ENCODE measurements at places on chromosomes 5 and 9.

GRCh38 chr5:62608529-62609511 is 30.2 kb downstream of the LRRC70 start:
- DNase-seq = no peak
- no peak overlapping the region for H3K27ac ChIP-seq
- H3K4me1 ChIP-seq = peaks cover 5% of the 10 kb centered on the region

GRCh38 chr5:59180515-59180914 is 597.6 kb downstream of the RAB3C start:
- H3K36me3 ChIP-seq = peaks cover 6% of the 10 kb centered on the region
- H3K4me3 ChIP-seq = no peak overlapping the region
- H3K27ac ChIP-seq = no peak overlapping the region
- no peaks in the 10 kb centered on the region for H3K27me3 ChIP-seq

DNA sequence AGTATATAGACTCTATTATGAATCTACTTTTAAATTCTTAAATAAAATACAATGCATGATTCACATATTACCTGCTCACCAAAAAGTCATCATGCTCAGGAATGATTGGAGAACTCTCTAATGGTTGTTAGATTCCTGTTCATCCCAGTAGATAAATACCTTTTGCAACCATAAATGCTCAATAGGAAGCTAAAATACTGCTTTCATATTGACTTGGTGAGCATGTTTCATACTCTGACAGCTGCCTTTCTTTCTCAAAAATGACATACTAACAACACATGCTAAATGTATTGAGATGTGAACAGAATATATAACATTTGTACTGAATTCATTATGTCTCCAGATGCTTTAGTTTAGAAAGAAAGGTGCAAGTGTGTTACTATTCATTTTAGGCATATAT is 79.6 kb upstream of the SLCO6A1 start:
- no peaks in the 10 kb centered on the region for H3K36me3 ChIP-seq
- peaks cover 4% of the 10 kb centered on the region for H3K4me1 ChIP-seq
- DNase-seq = no peak
- H3K27ac ChIP-seq = no peak overlapping the region
- no peaks in the 10 kb centered on the region for H3K27me3 ChIP-seq

DNA sequence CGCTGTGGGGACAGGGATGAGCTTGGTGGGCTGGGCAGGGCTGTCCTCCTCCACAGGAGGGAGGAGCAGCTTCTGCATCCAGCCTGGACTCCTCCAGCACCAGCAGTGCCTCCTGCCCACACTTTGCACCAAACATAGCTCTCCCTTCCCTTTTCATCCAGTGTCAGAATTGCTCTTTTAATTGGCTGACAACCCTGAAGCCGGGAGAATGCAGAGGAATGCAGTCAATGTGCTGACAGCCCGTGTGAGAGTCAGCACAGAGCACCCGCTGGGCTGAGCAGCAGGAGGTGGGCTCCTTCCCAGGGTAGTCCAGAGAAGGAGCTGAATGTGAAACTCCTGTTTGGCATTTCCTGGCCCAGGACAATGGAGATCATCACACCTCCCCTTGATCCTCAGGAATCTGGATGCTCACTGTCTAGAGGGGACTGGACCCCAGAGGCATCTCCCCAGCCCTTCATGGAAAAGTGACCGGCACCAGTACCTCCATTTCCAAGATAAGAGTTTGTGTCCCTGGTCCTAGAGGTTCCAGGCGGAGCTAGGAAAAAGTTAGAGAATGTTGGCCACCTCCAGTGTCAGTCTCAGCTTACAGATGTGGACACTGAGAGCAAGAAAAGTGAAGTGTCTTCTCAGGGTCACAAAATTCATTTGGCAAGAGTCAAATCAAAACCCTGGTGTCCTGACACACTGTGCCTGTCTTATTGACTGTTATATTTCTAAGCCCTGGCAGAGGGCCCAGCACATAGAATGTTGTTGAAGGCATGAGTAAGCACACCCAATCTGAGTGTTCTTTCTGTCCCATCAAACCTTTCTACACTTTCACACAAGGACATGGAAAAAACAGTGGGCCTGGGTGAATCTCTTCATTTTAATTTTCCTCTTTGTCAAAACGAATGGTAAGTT is 202.1 kb downstream of the SNX18 start:
- no peak for DNase-seq
- H3K27me3 ChIP-seq = no peaks in the 10 kb centered on the region
- peaks cover 57% of the 10 kb centered on the region for H3K4me1 ChIP-seq
- H3K4me3 ChIP-seq = peak overlapping the region; percentile 34
- peaks cover 5% of the 10 kb centered on the region for H3K36me3 ChIP-seq

GRCh38 chr5:171492781-171493180 is 73.3 kb downstream of the FGF18 start:
- H3K27me3 ChIP-seq = peaks cover 5% of the 10 kb centered on the region
- no peak for DNase-seq
- peaks cover 29% of the 10 kb centered on the region for H3K4me1 ChIP-seq
- H3K27ac ChIP-seq = no peak overlapping the region
- H3K36me3 ChIP-seq = no peaks in the 10 kb centered on the region

DNA sequence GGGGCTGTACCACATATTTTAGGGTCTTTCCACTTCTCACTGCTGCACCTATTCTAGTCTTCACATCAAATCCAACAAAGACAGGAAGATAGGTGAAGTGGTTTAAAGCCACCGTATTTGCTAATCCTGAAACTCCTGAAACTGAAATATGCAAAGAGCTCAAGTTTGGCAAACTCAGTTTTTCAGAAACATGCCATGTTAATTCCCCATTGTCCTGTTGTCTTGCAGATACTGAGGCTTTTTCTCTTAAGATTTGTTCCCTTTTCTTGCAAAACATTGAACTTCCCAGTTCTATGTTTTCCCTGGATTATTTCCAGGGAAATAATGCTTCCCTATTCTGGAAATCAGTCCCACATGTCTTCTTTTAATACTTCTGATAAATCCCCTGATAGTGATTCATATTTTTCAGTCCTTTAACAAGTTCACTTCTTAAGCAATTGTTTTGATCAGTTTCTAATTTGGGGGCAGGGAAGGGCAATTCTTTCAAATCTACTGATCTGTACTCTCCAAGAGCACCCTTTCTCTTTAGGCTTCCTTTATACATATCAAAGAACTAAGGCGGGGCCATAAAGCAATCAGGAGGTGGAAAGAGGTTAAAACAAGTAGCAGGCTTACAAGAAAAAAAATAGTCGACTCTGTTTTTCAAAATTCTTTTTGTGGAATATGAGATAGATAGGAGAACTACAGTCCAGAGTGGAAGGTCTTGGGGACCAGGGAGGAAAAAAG is 648.5 kb downstream of the BNC2 start:
- H3K27ac ChIP-seq = no peak overlapping the region
- no peak for DNase-seq
- no peak overlapping the region for H3K4me3 ChIP-seq
- H3K36me3 ChIP-seq = peaks cover 6% of the 10 kb centered on the region
- no peaks in the 10 kb centered on the region for H3K27me3 ChIP-seq

GRCh38 chr5:124397317-124397716 is 349.1 kb downstream of the ZNF608 start:
- no peak overlapping the region for H3K4me3 ChIP-seq
- H3K27ac ChIP-seq = no peak overlapping the region
- H3K36me3 ChIP-seq = no peaks in the 10 kb centered on the region
- peaks cover 9% of the 10 kb centered on the region for H3K27me3 ChIP-seq
- no peak for DNase-seq

- H3K36me3 ChIP-seq = peaks cover 2% of the 10 kb centered on the region
- no peaks in the 10 kb centered on the region for H3K27me3 ChIP-seq
- no peak for DNase-seq
- H3K4me1 ChIP-seq = no peaks in the 10 kb centered on the region
- H3K27ac ChIP-seq = no peak overlapping the region
- H3K4me3 ChIP-seq = no peak overlapping the region
These were observed 111.1 kb upstream of the DPYSL3 start for GRCh38 chr5:147621016-147621415.

- no peaks in the 10 kb centered on the region for H3K36me3 ChIP-seq
- no peaks in the 10 kb centered on the region for H3K4me1 ChIP-seq
- no peaks in the 10 kb centered on the region for H3K27me3 ChIP-seq
- no peak overlapping the region for H3K27ac ChIP-seq
- DNase-seq = peak; percentile 33
- no peak overlapping the region for H3K4me3 ChIP-seq
These were observed 119.4 kb downstream of the CRB2 start for GRCh38 chr9:123475407-123475806.

- peaks cover 11% of the 10 kb centered on the region for H3K4me1 ChIP-seq
- no peaks in the 10 kb centered on the region for H3K27me3 ChIP-seq
These were observed 141.8 kb downstream of the DMXL1 start for GRCh38 chr5:119212676-119213075.

GRCh38 chr5:572398-573019 is 39.6 kb upstream of the CEP72 start:
- peaks cover 10% of the 10 kb centered on the region for H3K36me3 ChIP-seq
- DNase-seq = peak; percentile 18
- H3K27ac ChIP-seq = no peak overlapping the region

- no peak overlapping the region for H3K27ac ChIP-seq
- no peak overlapping the region for H3K4me3 ChIP-seq
- H3K36me3 ChIP-seq = no peaks in the 10 kb centered on the region
- DNase-seq = no peak
- no peaks in the 10 kb centered on the region for H3K4me1 ChIP-seq
- H3K27me3 ChIP-seq = peaks cover 3% of the 10 kb centered on the region
These were observed 78.0 kb downstream of the CACNA1B start for GRCh38 chr9:137955586-137955985.

DNA sequence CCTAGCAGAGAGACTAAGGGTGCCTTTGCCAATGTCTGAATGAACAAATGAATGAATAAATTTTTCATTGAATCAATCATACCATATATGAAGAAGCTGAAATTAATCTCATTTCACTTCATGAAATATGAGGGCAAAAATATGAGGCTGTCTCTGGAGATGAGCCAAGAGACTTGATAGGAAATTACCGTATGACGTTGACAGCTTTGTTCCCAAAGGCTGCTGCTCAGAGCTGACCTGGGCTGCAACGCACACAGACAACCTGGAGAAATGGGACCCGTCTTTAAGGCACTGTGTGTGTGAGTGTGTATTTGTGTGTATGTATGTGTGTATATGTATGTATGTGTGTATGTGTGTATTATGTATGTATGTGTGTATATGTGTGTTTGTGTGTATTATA is 226.1 kb downstream of the IRX2 start:
- no peaks in the 10 kb centered on the region for H3K36me3 ChIP-seq
- no peaks in the 10 kb centered on the region for H3K4me1 ChIP-seq
- H3K27me3 ChIP-seq = no peaks in the 10 kb centered on the region

GRCh38 chr5:140596321-140596741 is 31.7 kb downstream of the SLC35A4 start:
- no peak overlapping the region for H3K27ac ChIP-seq
- peaks cover 7% of the 10 kb centered on the region for H3K4me1 ChIP-seq
- H3K27me3 ChIP-seq = peaks cover 9% of the 10 kb centered on the region
- H3K4me3 ChIP-seq = no peak overlapping the region

DNA sequence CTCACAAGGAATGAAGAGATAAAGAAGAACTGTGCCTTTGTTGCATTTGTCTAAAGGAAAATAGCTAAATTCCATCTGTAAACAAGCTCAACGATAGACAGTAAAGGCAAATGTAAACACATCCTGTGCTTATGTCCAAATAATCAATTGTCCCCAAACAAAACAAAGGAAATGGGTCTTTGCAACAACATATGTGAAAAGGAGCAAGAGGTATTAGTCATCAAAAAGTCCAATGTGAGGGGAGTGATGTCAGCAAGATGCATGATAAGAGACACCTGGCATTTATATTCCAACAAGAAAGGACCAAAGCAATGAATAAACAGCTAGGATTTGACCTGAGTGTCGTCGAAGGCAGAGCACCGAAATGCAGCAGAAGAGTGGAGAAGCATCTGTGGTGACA is 209.1 kb downstream of the ASTN2 start:
- H3K4me1 ChIP-seq = no peaks in the 10 kb centered on the region
- no peaks in the 10 kb centered on the region for H3K27me3 ChIP-seq
- H3K27ac ChIP-seq = no peak overlapping the region
- DNase-seq = no peak

GRCh38 chr5:43298443-43298842 is 14.8 kb downstream of the HMGCS1 start:
- no peak overlapping the region for H3K4me3 ChIP-seq
- no peaks in the 10 kb centered on the region for H3K27me3 ChIP-seq
- no peak overlapping the region for H3K27ac ChIP-seq
- peaks cover 40% of the 10 kb centered on the region for H3K4me1 ChIP-seq
- no peak for DNase-seq

- H3K27me3 ChIP-seq = peaks cover 11% of the 10 kb centered on the region
- H3K36me3 ChIP-seq = no peaks in the 10 kb centered on the region
- no peak for DNase-seq
- H3K4me1 ChIP-seq = no peaks in the 10 kb centered on the region
- H3K27ac ChIP-seq = no peak overlapping the region
These were observed 10.9 kb upstream of the PCDHB1 start for GRCh38 chr5:141040093-141040770.

- peak; percentile 88 for DNase-seq
- no peaks in the 10 kb centered on the region for H3K4me1 ChIP-seq
- no peak overlapping the region for H3K27ac ChIP-seq
These were observed 54.4 kb downstream of the MRPL36 start for GRCh38 chr5:1745123-1745795.

DNA sequence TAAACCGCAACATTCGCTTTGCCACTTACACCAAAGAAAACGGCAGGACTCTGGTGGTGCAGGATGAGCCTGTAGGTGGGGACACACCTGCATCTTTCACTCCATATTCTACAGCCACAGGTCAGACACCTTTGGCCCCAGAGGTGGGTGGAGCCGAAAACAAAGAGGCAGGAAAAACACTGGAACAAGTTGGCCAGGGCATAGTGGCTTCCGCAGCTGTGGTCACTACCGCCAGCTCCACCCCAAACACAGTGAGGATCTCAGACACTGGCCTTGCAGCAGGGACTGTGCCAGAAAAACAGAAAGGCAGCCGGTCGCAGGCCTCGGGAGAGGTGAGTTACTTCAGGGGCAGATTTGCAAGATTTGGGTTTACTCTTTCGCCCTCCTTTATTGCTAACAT is 33.8 kb downstream of the KDM3B start:
- H3K36me3 ChIP-seq = peaks cover 34% of the 10 kb centered on the region
- no peaks in the 10 kb centered on the region for H3K27me3 ChIP-seq
- no peak overlapping the region for H3K27ac ChIP-seq
- H3K4me3 ChIP-seq = no peak overlapping the region
- H3K4me1 ChIP-seq = no peaks in the 10 kb centered on the region

GRCh38 chr9:2967766-2968165 is 123.9 kb upstream of the PUM3 start:
- H3K4me1 ChIP-seq = no peaks in the 10 kb centered on the region
- H3K27ac ChIP-seq = no peak overlapping the region
- H3K36me3 ChIP-seq = peaks cover 4% of the 10 kb centered on the region
- peaks cover 2% of the 10 kb centered on the region for H3K27me3 ChIP-seq

Data from chondrocyte (in vitro differentiated cells).